ENCODE measurements at places on chromosomes 4 and X. TPM values are rescaled to one million over a fixed set of nuclear protein-coding genes. Genes with fewer than 3 reads are reported as not detected.

DNA sequence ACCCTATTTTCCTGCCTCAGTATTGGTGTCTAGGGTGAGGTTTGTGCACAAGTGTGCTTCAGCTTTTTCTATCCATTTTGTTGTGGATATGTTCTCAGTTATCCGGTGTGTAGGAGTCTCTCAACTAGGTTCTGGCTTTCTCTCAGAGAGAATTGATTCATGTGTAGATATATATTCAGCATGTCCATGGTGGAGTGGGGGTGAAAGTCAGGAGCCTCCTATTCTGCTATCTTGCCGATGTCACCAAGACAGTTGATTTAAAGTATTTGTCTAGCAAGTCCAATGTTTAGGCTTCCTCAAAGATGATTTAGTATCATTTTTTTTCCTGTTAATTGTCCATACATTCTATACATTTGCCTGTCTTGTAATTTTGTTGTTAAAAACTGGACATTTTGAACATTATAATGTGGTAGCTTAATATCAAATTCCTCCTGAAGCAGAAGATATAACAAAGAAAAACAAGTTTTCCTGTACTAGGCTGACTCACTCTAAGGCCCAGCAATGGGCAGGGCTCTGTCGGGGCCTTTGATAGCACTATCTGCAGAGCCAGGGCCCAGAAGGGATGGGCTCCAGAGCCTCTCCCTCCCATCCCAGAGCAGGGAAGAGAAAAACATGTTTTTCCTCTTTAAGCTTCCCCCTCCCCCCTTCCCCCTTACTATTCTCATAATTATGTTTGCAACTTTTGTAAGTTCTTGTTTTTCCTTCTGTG, 37.6 kb downstream of the GLUD2 start:
- no peak for DNase-seq
- H3K4me1 ChIP-seq: no peaks in the 10 kb centered on the region
- H3K27ac ChIP-seq: no peak overlapping the region
- H3K4me3 ChIP-seq: no peak overlapping the region
- no peaks in the 10 kb centered on the region for H3K27me3 ChIP-seq

DNA sequence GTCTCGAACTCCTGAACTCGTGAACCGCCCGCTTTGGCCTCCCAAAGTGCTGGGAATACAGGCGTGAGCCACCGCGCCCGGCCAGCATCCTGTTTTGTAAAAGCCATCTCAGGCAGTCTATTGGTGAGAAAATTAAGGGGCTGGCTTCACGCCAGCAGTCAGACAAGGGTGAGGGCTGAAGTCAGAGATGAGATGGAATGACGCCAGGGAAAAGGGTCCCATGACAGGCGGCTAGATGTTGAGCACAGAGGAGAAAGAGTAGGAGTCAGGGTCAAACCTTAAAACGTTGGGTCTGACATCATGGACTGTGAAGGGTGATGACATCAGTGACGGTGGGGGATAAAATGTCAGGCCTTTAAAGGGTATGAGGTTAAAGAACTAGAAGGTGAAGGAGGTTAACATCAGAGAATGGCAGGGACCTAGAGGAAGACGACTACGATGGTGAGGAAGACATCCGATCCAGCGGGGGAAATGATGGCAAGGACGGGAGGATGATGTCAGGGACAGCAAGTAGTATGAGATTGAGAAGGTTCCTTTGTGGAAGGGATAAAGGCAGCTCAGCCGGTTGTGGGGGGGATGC, 504 bp upstream of the RBM3 start:
- H3K4me3 ChIP-seq: peak overlapping the region; percentile 78
- H3K36me3 ChIP-seq: peaks cover 39% of the 10 kb centered on the region
- peaks cover 8% of the 10 kb centered on the region for H3K4me1 ChIP-seq
- H3K27ac ChIP-seq: peak overlapping the region; percentile 94

- no peak overlapping the region for H3K27ac ChIP-seq
- H3K4me1 ChIP-seq: no peaks in the 10 kb centered on the region
- H3K4me3 ChIP-seq: no peak overlapping the region
- no peaks in the 10 kb centered on the region for H3K36me3 ChIP-seq
Observed at GRCh38 chrX:250965-251364, 30.2 kb upstream of the PLCXD1 start.

PCDH7 gene
- 0.64 TPM for total RNA-seq

USP26 gene
- total RNA-seq: not detected

All from psoas muscle (tissue), 8 donors.